EL (cell line): ENCODE measurements at places on chromosomes 4 and X.

DNA sequence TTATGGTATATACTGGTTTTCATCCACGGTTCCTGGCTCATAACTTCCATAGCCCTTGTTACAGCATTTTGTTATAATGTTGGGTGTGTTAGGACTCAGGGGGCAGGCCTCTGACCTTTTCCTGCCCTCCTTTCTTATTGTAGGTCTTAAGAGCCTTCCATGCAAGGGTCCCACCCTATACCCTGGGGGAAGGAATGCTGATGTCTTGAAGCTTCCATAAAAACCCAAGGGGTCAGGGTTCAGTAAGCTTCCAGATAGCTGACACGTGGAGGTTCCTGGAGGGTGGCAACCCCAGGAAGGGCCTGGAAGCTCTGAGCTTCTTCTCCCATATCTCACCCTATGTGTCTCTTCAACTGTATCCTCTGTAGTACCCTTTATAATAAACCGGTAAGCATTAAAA is 29.6 kb downstream of the ATP11C start:
- DNase-seq, result no peak

DNA sequence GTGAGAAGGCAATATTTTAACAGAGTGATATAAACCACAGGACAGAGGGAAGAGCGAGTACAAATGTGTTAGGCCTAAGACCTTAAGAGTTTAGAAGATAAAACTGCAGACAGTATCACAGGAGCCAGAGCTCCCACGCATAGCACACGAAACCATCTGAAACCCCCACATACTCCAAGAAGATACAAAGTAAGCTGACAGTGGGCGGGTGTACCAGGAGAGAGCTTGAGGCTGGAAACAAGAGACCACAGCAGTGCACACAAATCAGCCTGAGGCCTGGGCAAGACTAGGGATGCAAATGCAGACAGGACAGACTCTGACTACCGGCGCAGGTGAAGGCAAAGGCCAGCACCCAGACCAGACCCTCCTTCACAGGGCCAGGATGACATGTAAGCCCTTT is 54.1 kb upstream of the ARHGAP24 start:
- DNase-seq, result no peak

- DNase-seq, result no peak
These were observed 36.8 kb upstream of the SFRP2 start for GRCh38 chr4:153825691-153826090.

GRCh38 chr4:27008679-27009078 is 148.0 kb downstream of the STIM2 start:
- DNase-seq, result no peak

DNA sequence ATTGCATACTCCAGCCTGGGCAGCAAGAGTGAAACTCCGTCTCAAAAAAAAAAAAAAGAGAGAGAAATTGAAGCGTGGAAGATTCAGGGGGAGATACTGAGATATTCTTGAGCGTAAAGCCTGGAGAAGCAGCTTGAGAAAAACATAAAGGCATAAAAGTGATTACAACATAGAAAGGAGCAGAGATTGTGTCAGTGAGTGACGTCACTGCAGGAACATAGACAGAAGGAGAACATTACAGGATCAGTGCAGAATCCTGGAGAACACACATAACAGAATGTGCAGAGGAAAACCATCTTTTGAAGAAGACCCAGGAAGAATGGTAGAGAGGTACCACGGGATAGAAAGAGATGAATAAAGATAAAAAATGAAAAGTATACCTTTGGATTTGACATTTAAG is 147.0 kb downstream of the APBB2 start:
- DNase-seq, result no peak

- peak; percentile 33 for DNase-seq
These were observed 72.8 kb downstream of the CLCN5 start for GRCh38 chrX:49995107-49995731.

DNA sequence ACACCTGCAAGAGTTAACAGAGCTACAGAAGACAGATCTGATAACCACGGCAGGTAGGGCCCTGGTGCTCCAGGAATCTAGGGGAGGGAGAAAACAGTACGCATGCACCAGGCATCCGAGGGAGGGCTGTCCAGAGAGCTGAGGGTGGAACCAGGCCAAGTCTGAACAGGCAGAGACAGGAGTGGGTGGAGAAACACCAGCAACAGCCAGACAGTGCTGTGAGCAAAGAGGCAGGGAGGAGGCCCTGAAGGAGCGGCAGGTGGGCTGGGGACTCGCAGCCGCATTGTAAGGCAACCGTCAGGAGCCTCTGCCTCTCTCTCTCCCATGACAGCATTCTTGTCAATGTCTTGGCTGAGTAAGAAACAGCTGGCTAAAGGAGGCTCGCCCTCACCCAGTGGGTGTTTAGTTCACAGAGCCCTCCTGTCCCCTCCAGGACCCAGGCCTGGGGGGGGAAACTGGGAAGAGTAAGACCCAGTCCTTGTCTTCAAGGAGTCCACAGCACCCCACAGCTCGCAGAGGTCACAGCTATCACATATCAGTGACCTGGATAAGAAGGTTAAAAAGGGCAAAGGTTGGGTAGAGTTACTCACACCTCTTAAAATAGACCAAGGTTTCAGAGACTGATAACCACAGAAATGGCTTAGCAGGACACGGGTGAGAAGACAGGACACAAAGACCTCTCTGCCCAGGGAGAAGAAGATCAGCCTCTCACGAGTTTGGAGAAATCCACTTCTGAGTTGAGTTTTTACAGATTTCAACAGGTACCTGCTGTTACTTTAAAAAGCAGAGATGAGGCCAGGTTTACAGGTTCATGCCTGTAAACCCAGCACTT is 10.5 kb downstream of the ACSL1 start:
- peak; percentile 29 for DNase-seq

- peak; percentile 51 for DNase-seq
These were observed 215.9 kb downstream of the MID1 start for GRCh38 chrX:10404436-10404835.

DNA sequence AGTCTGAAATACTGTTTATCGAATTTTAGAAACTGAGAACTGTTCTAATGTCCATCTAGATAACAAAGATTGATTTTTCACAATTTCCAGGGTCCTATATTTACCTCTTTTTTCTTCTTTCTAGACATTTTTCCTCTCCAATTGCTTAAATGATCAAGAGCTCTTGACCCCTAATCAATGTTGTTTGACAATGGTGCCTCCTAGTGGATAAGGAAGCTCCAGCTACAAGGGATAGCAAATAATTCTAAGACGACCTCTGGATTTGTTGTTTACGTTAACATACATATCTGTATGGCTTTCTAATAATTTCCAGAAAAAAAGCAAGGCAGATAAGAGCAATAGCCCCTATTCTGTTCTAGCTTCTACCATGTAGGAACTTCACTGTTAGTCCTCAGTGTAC is 35.8 kb downstream of the GPR82 start:
- peak; percentile 20 for DNase-seq

DNA sequence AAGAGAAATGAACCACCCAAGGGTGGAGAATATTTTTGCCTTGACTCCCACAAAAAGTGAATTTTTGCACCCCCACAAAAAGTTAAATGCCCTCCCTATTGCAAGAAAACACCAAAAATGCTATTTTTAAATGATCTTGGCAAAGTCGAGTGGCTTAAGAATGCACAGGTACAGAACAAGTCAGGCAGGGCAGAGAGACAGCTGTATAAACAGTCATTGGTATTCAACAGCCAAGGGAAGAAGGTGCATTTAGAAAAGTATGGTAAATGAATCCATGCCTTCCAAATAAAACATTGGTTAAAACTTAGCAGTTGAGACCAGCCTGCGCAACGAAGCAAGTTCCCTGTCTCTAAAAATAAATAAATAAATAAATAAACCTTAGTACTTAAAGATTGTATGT is 169.3 kb downstream of the CHIC2 start:
- no peak for DNase-seq

DNA sequence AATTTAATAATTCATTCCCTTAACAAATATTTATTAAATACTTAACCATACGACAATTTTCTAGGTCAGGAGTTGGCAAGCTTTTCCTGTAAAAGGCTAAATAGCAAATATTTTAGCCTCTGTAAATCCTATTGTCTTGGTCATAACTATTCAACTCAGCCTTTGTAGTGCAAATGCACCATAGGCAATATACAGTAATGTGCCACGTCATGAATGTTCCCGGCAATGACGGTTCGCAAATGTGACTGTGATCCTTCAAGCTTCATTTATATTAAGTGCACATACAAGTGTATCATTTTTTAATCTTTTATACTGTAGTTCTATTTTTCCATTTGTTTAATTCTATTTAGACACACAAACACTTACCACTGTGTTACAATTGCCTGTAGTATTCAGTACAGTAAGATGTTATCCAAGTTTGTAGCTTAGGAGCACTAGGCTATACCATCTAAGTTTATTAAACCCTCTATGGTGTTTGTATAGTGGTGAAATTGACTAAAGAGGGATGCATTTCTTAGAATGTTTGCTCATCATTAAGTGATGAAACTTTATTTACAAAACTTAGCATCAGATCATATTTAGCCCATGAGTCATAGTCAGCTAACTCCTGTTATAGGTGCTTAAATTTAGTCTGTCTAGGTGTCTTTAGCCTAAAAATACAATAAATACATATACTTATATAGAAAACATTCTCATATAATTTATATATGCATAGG is 553.6 kb downstream of the STPG2 start:
- DNase-seq, result no peak

DNA sequence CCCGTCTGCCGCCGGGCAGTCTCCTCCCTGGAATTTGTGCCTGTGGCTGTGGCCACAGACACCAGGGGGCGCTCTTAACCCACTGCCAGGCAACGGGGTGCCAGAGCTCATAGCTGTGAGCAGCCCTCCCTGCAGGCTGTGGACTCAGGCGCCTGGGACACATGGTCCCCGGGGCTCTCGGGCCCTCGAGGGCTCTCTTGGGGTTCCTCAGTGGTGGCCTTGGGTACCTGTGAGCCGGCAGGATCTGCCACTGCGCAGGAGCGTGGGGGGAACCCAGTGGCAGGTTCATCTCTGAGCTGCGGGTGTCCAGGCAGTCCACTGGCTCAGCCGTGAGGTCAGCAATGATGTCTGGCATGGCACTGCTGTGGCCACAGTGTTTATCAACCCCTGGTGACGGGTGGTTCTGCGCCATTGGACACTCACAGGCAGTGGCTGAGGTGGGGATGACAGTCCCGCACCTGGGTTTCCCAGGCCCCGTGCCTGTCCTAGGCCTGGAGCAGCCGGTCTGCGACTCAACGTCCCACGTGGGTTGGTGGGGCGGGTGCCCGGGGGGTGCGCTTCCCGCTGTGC is 37.2 kb downstream of the PCGF3 start:
- peak; percentile 59 for DNase-seq

- no peak for DNase-seq
These were observed 18.1 kb downstream of the TMEM175 start for GRCh38 chr4:950136-951020.

GRCh38 chrX:51316271-51316670 is 16.4 kb upstream of the NUDT10 start:
- DNase-seq, result no peak

DNA sequence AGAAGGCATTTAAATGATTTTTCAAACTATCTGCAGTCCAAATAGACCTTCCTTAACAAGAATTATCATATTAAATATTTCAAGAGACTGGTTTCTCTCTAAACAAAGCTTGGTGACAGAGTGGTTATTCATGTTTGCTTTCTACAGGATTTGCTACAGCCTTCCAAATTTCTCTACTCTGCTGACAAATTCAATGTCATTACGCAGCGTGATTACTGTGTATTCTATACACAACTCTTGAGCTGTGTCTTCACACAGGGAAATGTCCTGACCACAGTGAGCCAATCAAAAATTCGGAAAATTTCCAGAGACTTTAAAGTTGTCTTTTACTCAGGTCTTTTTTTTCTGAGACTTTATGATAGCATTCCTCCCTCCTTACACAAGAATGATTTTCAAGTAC is 75.6 kb downstream of the EFHC2 start:
- no peak for DNase-seq

- no peak for DNase-seq
These were observed 20.6 kb upstream of the PJA1 start for GRCh38 chrX:69185886-69186285.

DNA sequence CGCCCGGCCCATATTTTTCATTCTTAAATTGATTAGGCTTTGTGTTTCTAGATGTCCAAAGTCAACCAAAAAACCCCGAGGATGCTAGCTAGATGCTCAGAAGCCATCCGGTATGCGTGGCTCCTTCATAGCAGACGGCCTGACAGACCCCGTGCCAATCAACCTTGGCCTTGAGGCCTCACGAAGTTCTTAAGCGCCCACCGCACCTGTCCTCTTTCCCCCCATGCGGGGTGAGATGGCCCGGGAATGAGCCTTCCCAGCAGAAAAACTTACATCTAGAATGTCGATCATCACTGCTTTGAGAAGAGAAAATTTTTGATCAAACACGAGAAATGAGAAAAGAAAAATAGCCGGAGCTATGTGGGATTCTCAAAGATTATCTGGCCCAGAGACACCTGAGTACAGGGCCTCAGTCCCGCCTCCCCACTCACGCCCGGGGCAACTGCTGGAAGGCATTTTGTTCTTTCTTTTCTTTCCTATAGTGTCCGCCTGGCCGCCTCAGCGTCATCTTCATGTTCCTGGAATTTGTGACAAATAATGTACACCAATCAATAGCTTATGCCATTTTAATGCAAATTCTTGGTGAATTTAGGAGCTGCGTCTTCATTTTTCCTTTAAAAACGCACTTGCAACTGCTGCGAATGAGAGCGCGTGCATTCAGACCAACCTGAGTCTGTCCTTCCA is 1.6 kb upstream of the NAT8L start:
- DNase-seq, result no peak

- DNase-seq, result no peak
These were observed 48.9 kb downstream of the PCDH7 start for GRCh38 chr4:30769093-30769492.

DNA sequence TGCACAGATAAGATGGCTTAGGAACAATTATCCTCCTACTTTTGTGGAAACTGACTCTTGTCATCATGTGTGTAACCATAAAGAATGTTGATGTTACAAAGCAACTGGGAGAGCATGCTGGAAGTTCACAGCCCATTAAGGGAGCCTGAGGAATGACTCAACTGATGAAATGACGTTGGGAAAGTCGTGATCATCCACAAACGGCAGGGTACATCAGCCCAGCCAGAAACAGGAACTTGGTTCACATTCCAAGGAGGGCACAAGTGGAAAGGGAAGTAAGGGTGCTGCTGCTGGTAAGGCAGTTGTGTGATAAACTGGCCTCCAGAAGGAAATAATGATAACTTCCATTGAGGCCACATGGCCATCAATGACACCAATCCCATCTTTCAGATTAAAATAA is 6.7 kb downstream of the TEC start:
- peak; percentile 81 for DNase-seq
